ENCODE measurements at places on chromosomes 4 and X.

DNA sequence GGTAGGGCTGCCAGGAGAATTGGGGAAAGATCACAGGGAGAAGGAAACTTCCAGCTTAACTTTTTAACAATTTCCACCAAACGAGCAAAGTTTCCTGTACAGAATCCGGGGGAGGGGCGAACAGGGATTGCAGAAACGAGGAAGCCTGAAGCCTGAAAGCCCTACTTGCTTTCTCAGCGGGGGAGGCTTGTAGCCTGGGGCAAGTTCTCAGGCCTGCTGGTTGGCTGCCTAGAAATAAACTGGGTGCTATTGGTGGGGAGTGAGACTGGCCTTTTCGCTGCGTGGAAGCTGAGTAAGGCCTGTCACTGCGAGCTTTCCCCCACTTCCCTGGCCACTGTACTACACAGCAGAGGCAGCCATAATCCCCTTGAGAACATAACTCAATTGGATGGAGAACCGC is 110.8 kb upstream of the ATP8A1 start:
- no peak for DNase-seq

GRCh38 chr4:2243681-2244380 is 1.9 kb upstream of the HAUS3 start:
- DNase-seq, result no peak

- DNase-seq, result no peak
Measured at GRCh38 chrX:110215411-110215810, 102.5 kb downstream of the AMMECR1 start.

GRCh38 chr4:8280158-8280875 is 10.8 kb downstream of the HTRA3 start:
- DNase-seq, result no peak

DNA sequence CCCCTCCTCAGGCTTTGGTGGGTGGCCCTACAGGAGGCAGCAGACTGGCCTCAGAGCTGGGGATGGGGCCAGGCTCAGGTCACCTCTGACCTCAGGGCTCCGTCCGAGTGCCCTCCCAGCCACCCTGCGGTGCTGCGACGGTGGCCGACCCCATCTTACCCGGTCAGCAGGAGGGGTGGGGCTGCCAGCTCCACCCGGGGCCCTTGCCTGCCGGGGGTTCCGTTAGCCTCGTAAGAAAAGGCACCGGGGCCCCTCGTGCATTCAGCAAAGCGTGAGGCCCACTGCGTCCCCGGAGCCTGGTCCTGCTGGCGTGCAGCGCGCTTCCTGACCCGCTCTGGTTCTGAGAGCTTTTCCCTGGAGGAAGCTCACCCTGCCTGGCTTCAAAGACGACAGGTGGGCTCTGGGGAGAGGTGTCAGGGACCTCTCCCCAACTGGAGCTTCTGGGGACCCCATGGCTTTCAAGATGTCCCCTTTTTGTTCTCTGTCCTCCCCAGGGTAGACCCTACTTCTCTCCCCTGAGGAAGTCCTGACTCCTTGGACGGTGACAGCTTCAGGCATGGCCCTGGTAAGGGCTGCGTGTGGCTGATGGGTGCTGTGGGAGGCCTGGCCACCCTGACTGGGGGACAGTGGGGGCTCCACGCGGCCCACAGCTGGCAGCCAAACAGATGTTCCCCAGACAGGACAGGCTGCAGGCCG is 15.9 kb downstream of the FGFRL1 start:
- no peak for DNase-seq

DNA sequence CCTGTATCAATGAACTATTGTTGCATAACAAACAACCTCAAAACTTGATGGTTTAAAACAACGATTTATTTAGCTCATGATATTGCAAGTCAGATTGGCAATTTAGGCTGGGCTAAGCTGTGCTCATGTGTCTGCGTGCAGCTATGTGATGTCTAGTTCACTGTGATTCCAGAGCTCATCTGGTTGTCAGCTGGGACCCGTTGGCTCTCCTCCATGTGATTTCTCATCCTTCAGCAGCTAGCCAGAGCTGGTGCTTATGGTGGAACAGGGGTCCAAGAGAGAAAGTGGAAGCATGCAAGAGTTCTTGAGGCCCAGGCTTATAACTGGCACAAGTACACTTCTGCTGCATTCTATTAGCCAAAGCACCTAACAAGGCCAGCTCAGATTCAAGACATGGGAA is 28.8 kb upstream of the TRPC3 start:
- no peak for DNase-seq

DNA sequence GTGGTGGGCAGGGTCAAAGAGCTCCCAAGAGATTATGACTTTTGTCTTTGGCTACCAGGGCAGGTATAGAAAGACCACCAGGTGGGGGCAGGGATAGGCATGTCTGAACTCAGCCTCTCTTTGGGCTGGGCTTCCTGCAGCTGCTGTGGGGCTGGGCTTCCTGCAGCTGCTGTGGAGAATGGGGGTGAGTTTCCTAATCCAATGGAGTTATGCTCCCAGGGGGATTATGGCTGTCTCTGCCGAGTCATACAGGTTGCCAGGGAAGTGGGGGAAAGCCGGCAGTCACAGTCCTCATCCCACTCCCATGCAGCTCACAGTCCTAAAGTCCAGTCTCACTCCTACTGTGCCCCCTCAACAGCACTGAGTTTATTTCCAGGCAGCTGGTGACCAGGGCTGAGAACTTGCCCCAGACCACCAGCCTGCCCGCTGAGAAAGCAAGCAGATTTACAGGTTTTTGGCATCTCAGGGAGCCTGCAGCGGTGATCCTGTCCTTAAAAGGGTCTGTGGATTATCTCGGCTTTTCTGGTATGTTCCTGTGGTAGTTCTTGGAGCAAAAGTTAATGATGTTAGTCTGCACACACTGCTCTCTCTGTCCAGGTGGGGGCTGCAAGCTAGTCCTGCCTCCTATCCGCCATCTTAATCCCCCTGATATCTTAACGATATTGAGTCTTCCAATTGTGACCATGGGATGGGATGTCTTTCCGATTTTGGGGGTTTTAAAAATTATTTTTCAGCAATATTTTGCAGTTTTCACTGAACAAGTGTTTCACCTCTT is 133.4 kb downstream of the RTL9 start:
- DNase-seq, result no peak

- no peak for DNase-seq
Measured at GRCh38 chr4:186260117-186260503, 5.9 kb upstream of the F11 start.

DNA sequence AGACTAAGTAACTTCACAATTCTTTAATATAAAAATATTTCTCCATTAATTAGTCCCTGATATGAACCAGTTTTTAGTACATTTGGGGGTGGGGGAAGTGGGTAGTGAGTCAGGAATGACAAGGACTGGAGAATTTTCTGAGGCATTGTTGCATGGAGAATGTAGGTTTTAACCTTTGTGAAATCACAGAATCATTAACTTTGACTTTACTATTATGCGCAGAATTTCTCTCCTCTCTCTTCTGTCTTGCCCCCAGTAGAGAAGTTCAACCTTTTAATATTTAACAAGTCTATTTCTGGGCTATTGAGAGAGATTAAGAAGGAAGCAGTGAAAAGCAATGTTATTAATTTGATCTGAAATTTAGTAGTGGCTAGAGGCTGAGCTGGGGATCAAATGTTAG is 597.0 kb downstream of the PCDH18 start:
- no peak for DNase-seq

DNA sequence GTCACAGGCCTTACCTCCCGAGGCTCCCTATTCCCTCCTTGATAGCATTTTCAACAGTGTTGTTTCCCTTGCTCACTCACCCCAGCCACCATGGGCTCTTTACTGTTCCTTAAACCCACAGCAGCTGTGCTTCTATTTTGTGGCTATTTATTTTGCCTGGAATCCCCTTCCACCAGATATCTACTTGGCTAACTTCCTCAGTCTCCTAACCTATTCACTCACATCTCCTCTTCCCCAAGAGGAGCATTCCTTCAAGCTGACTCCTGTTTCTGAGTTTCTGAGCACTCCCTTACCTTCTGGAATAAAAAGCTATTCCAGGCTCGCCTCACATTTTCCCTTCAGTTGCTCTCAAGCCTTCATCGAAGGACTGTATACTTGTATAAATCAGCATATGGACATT is 50.5 kb downstream of the CXCL1 start:
- no peak for DNase-seq

GRCh38 chr4:177770776-177771175 is 328.5 kb upstream of the AGA start:
- no peak for DNase-seq

- DNase-seq, result no peak
Measured at GRCh38 chrX:49292400-49293362, 10.8 kb upstream of the GAGE10 start.

GRCh38 chr4:121714548-121714947 is 17.8 kb upstream of the ANXA5 start:
- no peak for DNase-seq

DNA sequence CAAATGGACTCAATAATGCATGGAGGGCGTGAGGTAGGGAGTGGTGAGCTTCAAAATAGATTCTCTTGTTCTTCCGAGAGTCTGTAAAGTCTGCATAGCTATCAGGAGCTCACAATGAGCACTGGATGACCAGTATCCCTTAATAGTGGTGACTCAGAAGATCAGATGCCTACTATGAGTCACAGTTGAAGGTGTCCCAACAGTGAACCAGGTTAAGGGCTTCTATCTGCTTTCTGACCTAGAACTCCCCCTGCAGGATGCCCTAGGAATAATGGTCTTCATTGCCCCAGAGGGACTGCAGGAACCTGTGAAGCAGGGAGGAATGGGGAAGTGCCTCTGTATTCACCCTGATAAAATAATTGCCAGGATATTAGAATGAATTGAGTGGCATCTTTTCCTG is 22.1 kb downstream of the DGKK start:
- DNase-seq, result peak; percentile 80

DNA sequence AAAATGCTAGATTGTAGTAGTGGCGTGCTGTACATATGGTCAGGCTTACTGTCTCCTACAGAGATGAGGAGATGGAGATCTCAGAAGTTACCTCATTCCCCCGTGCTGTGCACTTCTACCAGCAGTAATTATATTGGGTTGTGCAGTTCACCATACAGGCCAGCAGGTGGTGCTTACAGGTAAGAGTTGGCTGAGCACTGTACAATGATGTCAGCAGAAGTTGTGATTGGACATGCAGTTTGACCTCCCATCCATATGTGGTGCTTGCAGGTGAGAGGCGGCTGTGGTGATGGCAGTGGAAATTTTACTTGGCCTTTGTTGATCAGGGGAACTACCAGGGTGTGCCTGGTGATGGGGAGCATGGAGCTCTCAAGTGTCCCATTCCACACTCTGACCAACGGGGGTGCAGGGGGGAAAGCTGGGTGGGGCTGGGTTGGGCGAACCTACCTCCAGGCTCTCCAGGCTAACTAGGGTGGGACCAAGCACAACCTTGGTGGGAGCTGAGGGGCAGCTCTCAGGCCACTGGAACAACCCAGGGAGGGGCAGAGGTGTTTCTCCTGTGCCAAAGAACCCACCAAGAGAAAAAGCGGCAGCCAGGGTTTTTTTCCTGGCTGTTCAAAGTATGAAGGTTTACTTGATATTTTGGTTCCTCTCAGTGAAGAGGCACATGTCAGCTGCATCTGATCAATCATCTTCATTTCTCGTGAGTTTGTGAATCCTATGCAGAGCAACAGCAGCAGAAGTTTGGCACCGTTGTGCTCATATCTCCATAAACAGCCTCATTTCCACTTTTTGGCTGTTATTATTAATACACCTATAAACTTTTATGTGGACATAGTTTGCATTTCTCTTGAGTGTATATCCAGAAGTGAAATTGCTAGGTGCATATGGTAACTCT is 73.8 kb upstream of the FREM3 start:
- peak; percentile 79 for DNase-seq

GRCh38 chr4:170827562-170828274 is 738.0 kb upstream of the AADAT start:
- no peak for DNase-seq

DNA sequence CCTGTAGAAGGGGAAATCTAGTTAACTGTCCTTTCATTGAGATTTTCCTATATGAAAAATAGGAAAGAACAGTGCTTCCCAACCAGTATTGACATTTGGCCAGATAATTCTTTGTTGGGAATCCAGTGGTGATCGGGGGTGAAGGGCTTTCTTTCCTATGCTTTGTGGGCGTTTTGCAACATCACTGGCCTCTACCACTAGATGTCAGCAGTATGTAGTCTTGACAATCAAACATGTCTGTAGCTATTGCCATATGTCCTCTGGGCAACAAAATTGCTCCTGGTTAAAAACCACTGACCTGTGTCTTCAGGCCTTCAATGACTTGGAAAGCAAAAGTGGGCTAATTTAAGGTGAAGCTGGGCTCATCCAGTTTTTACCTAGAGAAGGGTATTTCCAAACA is 658.5 kb downstream of the DACH2 start:
- peak; percentile 71 for DNase-seq

- DNase-seq, result no peak
Measured at GRCh38 chr4:10456260-10456594, 999 bp downstream of the ZNF518B start.

- DNase-seq, result no peak
Measured at GRCh38 chr4:181745933-181746625, 497.1 kb upstream of the TENM3 start.

GRCh38 chr4:2338754-2339457 is 77.0 kb upstream of the MXD4 start:
- DNase-seq, result no peak

- no peak for DNase-seq
Measured at GRCh38 chr4:137949746-137950145, 292.4 kb downstream of the SLC7A11 start.

DNA sequence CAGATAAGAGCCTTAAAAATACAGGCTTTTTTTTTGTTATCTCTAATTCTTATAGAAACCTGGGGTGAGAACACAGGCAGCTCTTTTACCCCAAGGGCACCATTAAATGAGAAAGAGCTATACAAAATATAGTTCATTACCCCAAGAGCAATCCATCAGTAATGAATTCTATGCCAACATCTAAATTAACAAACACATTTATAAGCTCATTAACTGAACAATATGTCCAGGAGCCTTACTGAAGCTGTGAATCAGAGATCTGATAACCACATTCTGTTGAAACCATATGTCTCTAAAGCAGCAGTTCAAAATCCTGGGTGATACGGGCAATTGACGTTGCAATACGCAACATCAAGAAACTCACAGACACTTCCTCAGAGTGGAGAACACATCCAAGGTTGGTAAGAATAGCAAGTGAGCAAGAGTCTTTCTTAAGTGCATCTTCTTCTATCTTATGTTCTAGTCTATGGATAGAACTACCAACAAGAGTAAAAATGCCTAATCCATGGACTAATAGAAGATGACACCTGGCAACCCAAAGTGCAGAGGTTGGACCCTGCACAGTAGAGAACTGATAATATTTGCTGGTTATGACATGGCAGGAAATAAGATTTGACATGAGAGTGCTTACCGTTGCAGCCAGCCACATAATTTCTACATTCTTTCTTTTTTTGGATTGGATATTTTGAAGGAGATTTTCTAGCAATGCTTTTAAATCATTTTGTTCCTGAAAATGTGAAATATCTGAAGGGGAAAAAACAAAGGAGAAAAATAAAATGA is 449.3 kb downstream of the IL15 start:
- DNase-seq, result no peak

GRCh38 chr4:180665994-180666824 is 1577.0 kb upstream of the TENM3 start:
- DNase-seq, result peak; percentile 76

- no peak for DNase-seq
Measured at GRCh38 chr4:163920426-163920825, 425.9 kb downstream of the TMA16 start.

GRCh38 chr4:156322592-156322991 is 368.9 kb upstream of the CTSO start:
- DNase-seq, result peak; percentile 28

- no peak for DNase-seq
Measured at GRCh38 chrX:43880425-43880824, 1.8 kb downstream of the MAOB start.

- DNase-seq, result no peak
Measured at GRCh38 chr4:15410750-15411149, 17.1 kb upstream of the C1QTNF7 start.

Measured in RKO (cell line).